ENCODE measurements at places on chromosomes 4 and X.
A peak's percentile ranks its signal among the peaks of the same experiment; 100 is the strongest.

DNA sequence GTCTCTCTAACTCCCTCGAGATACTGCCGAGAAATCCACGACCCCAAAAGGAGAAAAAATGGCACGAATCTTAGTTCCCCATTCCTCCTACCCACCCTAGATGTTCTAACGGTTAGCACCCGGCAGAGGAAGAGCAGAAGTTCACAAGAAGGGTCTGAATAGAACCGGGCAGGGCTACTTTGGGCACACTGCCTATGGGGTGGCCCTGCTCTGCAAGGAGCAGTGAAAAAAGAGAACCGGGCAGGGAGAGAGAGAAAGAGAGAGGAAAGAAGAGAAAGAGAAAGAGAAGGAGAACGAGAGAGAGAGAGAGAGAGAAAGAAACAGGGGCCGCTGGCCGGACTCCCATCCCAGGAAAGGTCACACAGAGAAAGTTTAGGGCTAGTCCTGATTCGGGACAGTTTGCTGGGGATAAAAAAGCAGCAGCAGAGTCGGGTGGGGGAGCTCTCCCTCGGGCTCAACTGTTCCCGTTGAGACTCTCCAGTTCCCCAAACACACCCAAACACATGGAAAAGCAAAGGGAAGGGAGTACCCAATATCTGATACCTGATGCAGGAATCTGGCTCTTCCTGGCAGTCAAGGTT lies 468 bp downstream of the GLA start:
- peak overlapping the region; percentile 95 for H3K4me3 ChIP-seq
- H3K27ac ChIP-seq = peak overlapping the region; percentile 98
- H3K4me1 ChIP-seq = peaks cover 6% of the 10 kb centered on the region
- H3K27me3 ChIP-seq = no peaks in the 10 kb centered on the region
- DNase-seq = no peak
- peaks cover 3% of the 10 kb centered on the region for H3K36me3 ChIP-seq

GRCh38 chr4:10783351-10783750 lies 98.8 kb upstream of the CLNK start:
- H3K36me3 ChIP-seq = no peaks in the 10 kb centered on the region
- DNase-seq = peak; percentile 79
- peak overlapping the region; percentile 47 for H3K27ac ChIP-seq
- H3K4me3 ChIP-seq = no peak overlapping the region

DNA sequence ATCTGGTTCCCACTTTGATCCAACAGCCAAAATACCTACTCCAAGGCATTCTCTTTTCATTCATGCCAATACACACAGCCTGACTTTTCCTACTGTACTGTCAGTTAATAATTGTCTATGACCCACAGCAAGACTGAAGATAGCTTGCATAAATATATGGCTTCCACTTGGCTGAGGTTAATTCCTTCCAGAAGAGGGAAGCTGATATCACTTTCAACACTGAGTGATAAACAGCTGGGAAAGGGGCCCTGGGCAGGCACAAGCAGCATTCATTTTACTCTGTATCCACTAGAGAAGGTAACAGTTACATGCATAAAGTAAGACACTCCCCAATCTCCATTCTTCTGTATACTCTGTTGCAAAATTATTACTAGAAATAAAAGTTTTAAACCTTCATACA lies 200.2 kb upstream of the UGT8 start:
- H3K27me3 ChIP-seq = no peaks in the 10 kb centered on the region
- H3K4me1 ChIP-seq = no peaks in the 10 kb centered on the region
- DNase-seq = no peak
- H3K4me3 ChIP-seq = no peak overlapping the region

DNA sequence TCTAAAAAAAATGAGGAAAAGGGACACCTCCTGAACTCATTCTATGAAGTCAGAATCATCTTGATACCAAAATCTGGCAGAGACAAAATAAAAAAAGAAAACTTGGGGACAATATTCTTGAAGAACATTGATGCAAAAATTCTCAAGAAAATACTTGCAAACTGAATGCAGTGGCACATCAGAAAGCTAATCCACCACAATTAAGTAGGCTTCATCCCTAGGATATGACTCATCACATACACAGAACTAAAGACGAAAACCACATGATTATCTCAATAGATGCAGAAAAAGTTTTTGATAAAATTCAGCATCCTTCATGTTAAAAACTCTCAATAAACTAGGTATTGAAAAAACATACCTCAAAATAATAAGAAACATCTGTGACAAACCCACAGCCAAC lies 98.3 kb downstream of the FAM47B start:
- H3K36me3 ChIP-seq = no peaks in the 10 kb centered on the region
- H3K27ac ChIP-seq = no peak overlapping the region
- H3K4me3 ChIP-seq = no peak overlapping the region
- no peaks in the 10 kb centered on the region for H3K4me1 ChIP-seq
- H3K27me3 ChIP-seq = no peaks in the 10 kb centered on the region

DNA sequence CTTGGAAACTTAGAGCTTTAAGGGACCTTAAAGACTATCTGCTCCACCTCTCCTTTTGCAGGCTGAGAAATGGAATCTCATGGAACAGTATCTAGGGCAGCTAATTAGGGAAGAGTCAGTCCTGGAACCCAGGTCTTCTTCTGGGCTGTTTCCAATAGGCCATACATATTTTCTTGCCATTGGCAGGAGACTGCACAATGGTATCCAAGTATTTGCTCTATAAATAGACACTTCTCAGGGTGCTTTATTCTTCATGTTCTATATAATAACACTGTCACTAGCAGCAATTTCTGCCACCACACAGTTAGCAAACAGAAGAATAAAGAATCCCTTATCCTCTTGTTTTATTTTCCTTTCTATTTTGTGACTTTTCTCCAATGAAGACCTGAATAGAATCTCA lies 291.7 kb downstream of the C4orf33 start:
- no peak for DNase-seq
- H3K27ac ChIP-seq = no peak overlapping the region
- H3K27me3 ChIP-seq = no peaks in the 10 kb centered on the region
- H3K4me3 ChIP-seq = no peak overlapping the region

DNA sequence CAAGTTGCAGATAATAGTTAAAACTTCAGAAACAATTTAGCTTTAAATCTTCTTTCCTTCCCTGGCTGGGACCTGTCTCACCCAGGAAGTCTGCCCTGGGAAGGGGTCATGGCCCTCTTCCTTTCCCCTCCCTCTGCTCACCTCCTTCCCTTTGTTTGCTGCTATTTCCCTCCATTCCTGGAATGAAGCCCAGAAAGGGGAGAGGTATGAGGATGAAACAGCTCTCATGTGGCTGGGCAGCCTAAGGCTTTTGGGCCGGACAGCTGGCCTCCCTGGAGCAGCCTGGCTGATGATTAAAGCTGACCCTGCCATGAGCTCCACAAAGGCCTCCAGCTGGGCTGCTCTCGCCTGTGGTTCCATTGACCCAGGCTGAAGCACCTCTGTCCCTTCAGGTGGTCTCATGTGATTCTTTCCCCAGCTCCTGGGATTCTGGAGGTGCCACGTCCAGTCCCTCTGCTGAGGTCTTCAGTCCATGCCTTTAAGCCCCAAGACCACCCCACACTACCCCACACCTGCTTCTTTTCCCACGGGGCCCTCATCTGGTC lies 202.1 kb downstream of the PTTG2 start:
- no peaks in the 10 kb centered on the region for H3K27me3 ChIP-seq
- H3K4me1 ChIP-seq = peaks cover 35% of the 10 kb centered on the region
- no peak overlapping the region for H3K4me3 ChIP-seq
- peak overlapping the region; percentile 99 for H3K27ac ChIP-seq

- no peak overlapping the region for H3K4me3 ChIP-seq
- DNase-seq = no peak
Observed at GRCh38 chrX:37684426-37684825, 1.2 kb upstream of the XK start.

GRCh38 chr4:15868826-15869413 lies 69.6 kb downstream of the FGFBP1 start:
- H3K36me3 ChIP-seq = no peaks in the 10 kb centered on the region
- no peaks in the 10 kb centered on the region for H3K4me1 ChIP-seq
- no peaks in the 10 kb centered on the region for H3K27me3 ChIP-seq
- no peak overlapping the region for H3K4me3 ChIP-seq
- DNase-seq = peak; percentile 58

GRCh38 chrX:10685923-10686595 lies 65.7 kb upstream of the MID1 start:
- no peak overlapping the region for H3K4me3 ChIP-seq
- H3K27me3 ChIP-seq = no peaks in the 10 kb centered on the region
- no peak overlapping the region for H3K27ac ChIP-seq
- no peaks in the 10 kb centered on the region for H3K4me1 ChIP-seq

GRCh38 chr4:45346816-45347435 lies 620.6 kb upstream of the GNPDA2 start:
- no peaks in the 10 kb centered on the region for H3K4me1 ChIP-seq
- DNase-seq = no peak
- H3K36me3 ChIP-seq = no peaks in the 10 kb centered on the region

- H3K4me3 ChIP-seq = no peak overlapping the region
- no peak for DNase-seq
- H3K27me3 ChIP-seq = no peaks in the 10 kb centered on the region
- H3K36me3 ChIP-seq = no peaks in the 10 kb centered on the region
Observed at GRCh38 chr4:178259566-178259965, 817.3 kb upstream of the AGA start.

DNA sequence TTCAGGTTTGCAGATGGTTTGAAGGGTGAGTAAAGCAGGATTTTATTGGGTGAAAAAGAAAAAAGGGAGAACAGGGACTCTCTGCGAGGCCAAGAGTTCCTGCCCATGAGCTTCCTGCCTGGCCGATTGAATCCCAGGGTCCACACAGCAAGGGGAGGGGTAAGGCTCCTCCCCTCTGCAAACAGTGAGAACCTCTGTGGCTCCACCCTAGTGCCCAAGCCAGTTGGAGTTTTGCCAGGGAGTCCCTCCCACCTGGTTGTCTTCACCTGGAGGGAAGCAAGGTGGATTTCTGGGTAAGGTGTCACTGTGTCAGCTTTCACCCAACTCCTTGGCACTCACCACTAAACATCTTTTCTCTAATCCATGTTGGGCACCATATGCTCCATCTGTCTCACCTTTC lies 70.9 kb downstream of the PDHA2 start:
- H3K4me1 ChIP-seq = no peaks in the 10 kb centered on the region
- no peak overlapping the region for H3K27ac ChIP-seq
- DNase-seq = no peak
- H3K36me3 ChIP-seq = no peaks in the 10 kb centered on the region
- H3K4me3 ChIP-seq = no peak overlapping the region
- H3K27me3 ChIP-seq = no peaks in the 10 kb centered on the region

DNA sequence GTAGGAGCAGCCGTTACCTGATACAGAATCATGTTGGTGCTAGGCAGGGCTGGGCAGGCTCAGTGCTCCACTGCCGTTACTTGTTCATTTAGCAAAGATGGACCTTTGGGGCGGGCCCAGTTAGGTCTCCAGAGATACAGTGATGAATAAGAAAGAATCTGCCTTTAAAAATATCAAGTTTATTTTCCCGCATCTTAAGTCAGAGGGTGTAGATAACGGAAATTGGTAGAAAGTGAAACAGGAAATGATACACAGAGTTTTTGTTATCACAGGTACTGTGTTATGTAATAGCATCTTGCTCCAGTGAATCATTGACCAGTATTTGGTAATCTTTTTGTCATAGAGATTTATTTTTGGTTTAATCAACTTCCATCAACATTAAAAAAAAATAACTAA lies 5.5 kb downstream of the TMEM131L start:
- H3K4me3 ChIP-seq = no peak overlapping the region
- H3K27me3 ChIP-seq = no peaks in the 10 kb centered on the region
- no peak for DNase-seq
- no peaks in the 10 kb centered on the region for H3K36me3 ChIP-seq
- peaks cover 4% of the 10 kb centered on the region for H3K4me1 ChIP-seq

GRCh38 chrX:44506678-44507077 lies 36.0 kb downstream of the FUNDC1 start:
- no peaks in the 10 kb centered on the region for H3K27me3 ChIP-seq
- H3K4me1 ChIP-seq = no peaks in the 10 kb centered on the region
- no peak overlapping the region for H3K4me3 ChIP-seq
- no peak overlapping the region for H3K27ac ChIP-seq
- no peak for DNase-seq

DNA sequence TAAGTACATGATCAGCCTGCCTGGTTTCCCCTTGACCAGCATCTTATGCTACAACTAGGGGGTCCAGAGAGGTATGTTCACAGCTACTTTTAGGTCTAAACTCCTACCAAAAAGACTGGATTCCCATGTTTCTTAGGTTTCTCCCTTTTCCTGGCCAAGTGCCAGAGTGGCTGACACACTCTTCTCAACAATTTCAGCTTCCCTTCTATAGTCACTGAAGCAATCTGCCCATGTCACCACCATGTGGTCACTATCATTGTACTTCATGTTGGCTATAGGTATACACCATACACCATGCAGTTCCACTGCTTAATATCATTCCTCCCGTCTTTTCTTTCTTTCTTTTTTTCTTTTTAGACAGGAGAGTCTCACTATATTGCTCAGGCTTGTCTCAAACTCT lies 66.9 kb downstream of the KLHL13 start:
- no peak overlapping the region for H3K27ac ChIP-seq
- no peaks in the 10 kb centered on the region for H3K36me3 ChIP-seq
- H3K4me1 ChIP-seq = no peaks in the 10 kb centered on the region

DNA sequence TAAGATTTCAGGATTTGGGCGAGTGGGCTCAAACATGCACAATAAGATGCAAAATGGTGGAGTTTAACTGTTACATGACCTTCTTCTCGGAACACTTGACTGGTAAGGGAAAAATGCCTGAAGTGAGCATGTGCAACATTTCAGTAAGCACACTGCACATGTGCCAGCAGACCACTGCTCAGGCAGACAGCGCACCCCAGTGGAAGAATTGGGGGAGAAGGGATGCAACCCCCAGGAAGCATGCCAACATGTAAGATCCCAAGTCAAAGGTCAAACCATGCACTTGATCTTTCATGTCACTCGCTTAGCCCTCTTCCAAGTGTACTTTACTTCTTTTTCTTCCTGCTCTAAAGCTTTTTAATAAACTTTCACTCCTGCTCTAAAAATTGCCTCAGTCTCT lies 256.3 kb downstream of the CENPC start:
- H3K4me1 ChIP-seq = no peaks in the 10 kb centered on the region
- H3K4me3 ChIP-seq = no peak overlapping the region
- H3K36me3 ChIP-seq = no peaks in the 10 kb centered on the region

Data from astrocyte (in vitro differentiated cells and primary cell).